ENCODE measurements at places on chromosomes 11 and 22.
A peak's percentile ranks its signal among the peaks of the same experiment; 100 is the strongest.

DNA sequence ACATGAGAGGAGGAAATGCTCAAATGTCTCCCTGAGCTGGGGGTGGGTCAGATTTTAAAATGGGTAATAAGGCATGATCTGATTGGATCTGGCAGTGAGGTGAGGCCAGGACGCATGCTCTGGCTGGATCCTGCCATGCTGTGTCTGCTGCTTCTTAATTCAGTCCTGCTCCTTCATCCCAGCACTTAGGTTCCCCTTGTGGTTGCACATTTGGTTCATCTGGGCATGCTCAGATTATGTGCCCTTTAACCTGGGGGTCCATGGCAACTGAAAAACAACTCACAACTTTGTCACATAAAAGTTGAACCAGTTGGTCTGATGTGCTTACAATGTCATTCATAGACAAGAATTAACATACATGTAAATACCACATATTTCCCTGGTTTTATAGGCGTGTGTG lies 67.9 kb downstream of the PIWIL4 start:
- no peak for DNase-seq

- DNase-seq: peak; percentile 92
Observed at GRCh38 chr11:19727246-19727645, 14.6 kb downstream of the NAV2 start.

DNA sequence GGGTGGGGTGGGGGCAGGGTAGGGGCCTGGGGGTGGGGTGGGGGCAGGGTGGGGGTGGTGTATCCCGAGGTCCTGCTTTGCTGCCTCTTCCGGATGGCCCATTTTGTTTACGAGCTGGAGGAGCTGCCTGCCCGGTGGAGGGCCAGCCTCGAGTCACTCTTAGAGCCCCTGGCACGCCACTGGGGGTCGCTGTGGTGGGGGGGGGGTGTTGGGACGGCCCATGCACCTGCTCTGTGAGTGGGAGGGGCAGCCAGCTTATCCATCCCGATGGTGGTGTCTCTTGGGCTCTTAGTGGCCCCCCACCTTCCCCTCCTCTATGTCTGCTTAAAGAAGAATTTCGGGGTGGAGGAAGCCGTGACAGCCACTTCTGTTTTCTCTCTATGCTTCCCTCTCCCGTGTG lies 24.6 kb downstream of the MRGPRD start:
- no peak for DNase-seq

GRCh38 chr11:67397536-67397935 lies 4.1 kb downstream of the PPP1CA start:
- no peak for DNase-seq

GRCh38 chr11:28615542-28615941 lies 507.4 kb downstream of the METTL15 start:
- no peak for DNase-seq

DNA sequence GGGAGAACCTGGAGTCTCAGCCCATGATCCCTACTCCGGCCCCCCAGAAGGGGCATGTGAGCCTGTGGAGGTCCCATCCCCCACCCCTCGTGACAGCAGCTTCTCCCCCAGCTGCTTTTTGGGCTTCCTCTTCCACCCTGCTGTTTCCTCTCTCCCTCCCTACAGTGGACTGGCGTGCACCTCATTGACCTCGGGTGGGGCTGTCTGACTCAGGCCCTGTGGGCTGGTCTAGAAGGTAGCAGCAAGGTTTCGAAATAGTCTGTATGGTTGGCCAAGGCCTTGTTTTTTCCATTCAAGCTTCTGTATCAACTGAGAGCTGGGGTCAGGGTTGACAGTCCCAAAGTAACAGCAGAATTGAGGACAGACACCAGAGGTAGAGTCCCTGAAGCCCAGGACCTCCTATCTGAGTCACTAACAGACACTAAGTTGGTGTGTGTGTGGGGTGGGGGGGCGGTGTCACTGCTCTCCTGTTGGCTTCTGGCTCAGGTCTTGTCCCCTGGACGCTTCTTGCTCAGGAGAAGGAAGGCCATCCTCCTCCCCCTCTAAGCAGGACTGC lies 7.7 kb downstream of the SLC37A2 start:
- DNase-seq: peak; percentile 80

DNA sequence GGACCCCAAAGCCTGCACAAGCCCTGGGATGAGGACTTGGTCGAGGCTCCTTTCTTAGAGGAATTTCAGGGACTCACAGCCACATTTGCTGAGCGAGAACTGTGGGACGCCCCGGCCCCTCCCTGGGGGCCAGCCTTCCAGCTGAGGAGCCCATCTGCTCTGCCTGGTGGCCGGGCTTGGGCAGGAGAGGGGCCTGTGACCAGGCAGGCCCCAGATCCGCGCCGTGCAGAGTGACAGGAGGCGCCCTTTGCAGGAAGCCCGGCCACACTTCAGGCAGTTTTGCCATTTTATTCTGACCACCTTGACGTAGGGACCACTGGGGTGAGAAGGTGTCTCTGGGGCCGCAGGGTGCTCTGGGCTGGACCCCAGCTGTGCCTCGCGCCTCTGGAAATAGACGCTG lies 35.6 kb downstream of the TPCN2 start:
- no peak for DNase-seq

DNA sequence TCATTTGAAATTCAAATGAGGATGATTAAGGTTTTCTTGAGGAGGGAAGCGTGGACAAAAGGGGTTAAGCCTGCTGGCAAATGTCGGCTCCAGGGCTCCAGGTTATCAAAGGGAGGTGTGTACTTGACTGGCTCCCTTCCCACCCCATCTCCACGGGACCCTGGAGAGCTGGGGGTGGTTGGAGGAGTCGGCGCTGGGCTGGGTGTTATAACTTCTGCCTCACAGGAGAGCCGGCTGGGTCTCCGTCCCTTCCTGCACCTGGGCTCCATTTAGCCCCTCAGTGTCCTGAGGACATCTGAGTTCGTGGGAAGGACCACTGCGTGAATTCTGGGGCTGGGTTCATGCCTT lies 15.6 kb downstream of the POU2F3 start:
- no peak for DNase-seq

- no peak for DNase-seq
Observed at GRCh38 chr11:15569305-15570025, 454.7 kb downstream of the INSC start.

- peak; percentile 84 for DNase-seq
Observed at GRCh38 chr11:23988381-23989006, 508.4 kb upstream of the LUZP2 start.

- DNase-seq: no peak
Observed at GRCh38 chr11:122331079-122331478, 215.1 kb upstream of the BLID start.

DNA sequence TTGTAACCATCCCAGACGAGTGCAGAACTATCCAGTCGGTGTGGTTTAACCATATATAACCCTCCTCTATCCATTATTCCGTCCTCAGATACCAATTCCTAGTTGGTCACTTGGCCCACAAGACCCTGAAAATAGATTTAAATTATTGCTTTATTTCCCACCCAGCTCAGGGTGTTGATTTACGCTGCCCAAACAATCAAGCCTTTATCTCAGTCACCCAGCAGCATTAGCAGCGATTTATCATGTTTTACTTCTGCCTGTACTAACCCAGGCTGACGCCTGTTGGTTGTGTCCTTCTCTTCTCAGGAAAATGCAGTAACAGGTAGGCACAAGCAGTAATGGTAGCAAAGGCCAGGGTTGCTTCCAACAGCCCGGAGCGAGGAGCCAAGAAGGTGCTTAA lies 81.2 kb downstream of the DSCAML1 start:
- no peak for DNase-seq

GRCh38 chr22:18077087-18077638 lies 627 bp upstream of the PEX26 start:
- DNase-seq: no peak

DNA sequence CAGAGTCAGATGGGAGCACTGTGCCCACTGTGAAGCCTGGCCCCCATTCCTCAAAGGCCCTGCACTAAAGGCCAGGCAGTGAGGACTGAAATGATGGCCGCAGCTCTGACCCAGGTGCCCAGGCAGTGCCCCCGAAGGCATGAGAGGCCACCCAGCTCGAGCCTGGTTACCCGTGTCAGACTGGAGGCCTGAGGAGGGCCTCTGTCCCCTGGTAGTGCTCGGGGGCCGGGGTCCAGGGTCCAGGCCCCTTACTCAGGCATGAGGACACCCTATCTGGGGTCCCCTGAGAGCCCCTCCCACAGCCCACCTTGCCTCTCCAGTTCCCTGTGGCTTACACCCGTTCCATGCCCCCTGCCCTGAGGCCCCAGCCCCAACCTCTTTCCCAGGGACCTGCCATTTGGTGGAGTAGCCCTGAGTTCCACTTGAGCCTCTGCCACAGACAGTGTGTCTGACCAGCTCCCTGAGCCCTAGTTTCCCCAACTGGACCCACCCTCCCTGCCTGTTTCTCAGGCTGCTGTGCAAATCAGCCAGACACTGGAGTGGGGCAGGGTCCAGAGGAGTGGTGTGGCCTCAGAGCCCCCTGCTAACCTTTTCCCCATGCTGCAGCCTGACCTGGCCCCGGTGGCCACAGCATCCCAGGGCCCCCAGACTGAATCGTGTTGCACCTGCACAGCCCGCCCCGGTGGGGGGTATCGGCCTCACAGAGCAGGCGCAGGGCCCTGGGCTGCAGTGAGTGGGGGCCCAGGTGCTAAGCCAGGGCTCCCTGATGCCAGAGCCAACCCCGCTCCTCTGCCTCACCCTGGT lies 10.8 kb upstream of the ANKRD13D start:
- no peak for DNase-seq

GRCh38 chr11:46686886-46687795 lies 13.3 kb downstream of the ARHGAP1 start:
- peak; percentile 54 for DNase-seq

GRCh38 chr11:74953451-74953850 lies 4.4 kb downstream of the SPCS2 start:
- DNase-seq: no peak

GRCh38 chr11:81197396-81197795 lies 1536.3 kb downstream of the FAM181B start:
- no peak for DNase-seq

DNA sequence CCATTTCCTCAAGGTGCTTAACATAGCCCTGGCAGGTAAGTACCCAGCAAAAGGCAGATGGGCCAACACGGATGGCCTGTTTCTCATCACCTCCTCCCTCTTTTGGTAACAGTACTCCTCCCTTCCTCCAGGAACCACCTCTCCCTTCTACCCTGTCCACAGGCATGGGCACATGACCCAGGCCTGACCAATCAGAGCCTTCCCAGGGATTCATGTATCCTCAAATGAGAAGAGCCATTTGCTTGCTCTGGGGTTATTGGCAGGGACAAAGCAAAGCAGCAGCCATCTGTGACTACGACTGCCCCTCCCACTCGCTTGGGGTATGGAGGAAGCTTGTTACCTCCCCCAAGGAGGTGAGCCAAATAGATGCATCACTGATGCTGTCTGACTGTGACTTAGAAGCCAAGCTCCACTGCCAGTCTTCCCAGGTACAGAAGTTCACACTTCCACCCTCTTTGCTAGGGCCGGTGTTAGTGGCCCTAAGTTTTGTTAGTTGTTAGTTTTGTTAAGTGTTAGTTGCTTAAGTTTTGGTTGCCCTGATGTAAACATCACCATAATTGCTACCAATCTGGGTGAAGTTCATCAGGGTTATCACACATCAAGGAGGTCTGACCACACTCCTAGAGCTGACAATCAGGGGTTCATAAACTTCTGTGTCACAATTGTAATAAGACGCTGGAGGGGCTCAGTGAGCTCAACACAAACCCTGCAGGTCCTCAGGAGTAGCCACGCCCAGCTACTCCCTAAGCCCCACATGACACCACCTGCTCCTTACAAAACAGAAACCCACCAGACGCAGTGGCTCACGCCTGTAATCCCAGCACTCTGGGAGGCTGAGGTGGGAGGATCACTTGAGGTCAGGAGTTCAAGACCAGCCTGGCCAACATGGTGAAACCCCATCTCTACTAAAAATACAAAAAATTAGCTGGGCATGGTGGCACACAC lies 57.3 kb downstream of the ARFGAP3 start:
- DNase-seq: no peak

DNA sequence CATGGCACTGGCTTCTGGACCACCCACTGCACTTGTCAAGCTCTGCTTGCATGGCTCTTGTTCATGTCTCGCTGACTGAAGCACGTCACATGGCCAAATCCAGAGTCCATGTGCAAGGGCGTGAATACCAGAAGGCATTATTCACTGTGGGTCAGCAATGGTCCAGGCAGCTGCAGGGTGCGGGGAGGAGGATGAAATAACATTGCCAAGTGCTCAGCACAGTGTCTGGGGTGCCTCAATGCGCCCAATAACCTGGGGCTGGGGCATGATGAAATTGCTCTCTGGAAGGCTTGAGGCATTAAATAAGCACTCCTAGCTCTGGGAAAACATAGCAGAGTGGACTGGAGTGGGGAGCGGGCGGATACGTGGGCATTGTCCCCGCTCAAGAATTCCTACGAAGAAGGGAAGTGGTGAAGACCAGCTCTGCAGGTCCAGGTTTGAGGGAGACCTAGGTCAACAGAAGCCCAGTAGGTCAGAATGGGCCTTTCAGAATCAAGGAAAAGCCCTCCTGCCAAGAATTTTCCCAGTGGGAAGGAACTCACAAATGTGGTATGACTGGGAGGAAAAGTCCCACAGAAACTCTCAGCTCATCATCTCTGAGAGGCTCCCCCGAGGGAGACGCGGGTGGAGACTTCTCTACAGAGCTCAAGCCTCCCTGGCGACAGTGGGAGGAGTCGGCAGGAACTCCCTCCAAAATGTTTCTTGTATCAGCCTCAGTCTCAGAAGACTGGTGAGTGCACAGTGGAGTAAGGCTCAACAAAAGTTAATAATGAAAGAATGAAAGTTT lies 15.3 kb upstream of the ACCSL start:
- DNase-seq: peak; percentile 73

DNA sequence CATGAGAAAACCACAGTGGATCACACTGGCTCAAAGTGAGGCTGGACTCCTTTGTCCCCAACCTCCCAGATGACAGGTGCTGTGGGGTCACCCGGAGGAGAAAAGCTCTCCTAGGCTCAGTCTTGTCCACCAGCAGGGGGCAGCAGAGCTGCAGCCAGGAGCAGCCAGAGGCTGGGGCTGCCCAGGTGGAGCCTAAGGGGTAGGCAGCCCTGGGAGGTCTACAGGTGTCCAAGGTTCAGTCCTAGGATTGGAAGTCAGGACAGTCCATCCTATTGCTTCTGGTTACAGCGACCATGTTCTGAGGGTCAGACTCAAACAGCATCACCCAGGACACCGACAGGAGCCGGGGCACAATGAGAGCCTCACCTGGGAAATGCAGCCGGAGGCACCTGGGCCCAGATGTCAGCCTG lies 77.6 kb upstream of the IGLL5 start:
- DNase-seq: no peak

- DNase-seq: no peak
Observed at GRCh38 chr11:65188486-65188885, 6.8 kb downstream of the CAPN1 start.

- DNase-seq: no peak
Observed at GRCh38 chr22:39666495-39666894, 95.9 kb downstream of the CACNA1I start.

- DNase-seq: no peak
Observed at GRCh38 chr11:119157063-119157462, 8.2 kb downstream of the ABCG4 start.
